ENCODE measurements at places on chromosomes 5 and 9. TPM values are rescaled to one million over a fixed set of nuclear protein-coding genes. Genes with fewer than 3 reads are reported as not detected.

SPINK1 gene
- not detected for polyA plus RNA-seq

SLC34A1 gene
- polyA plus RNA-seq: not detected

SMARCA2 gene
- polyA plus RNA-seq: 113 TPM

IFNA2 gene
- 0.22 TPM for polyA plus RNA-seq

GFRA3 gene
- polyA plus RNA-seq: 6.5 TPM

PCDHB4 gene
- polyA plus RNA-seq: 16.8 TPM

BRD3OS gene
- 15.8 TPM for polyA plus RNA-seq

TMC1 gene
- 0.87 TPM for polyA plus RNA-seq

BARHL1 gene
- not detected for polyA plus RNA-seq

ANKRD34B gene
- polyA plus RNA-seq: not detected

IL33 gene
- polyA plus RNA-seq: 11.8 TPM

PCDHGB1 gene
- polyA plus RNA-seq: not detected
